ENCODE measurements at places on chromosomes 11 and 22. TPM values are rescaled to one million over a fixed set of nuclear protein-coding genes. Genes with fewer than 3 reads are reported as not detected.
A peak's percentile ranks its signal among the peaks of the same experiment; 100 is the strongest.

The IL17REL gene
- 0.15 TPM for total RNA-seq

The CECR2 gene
- total RNA-seq: 2.1 TPM

The GP1BB gene
- 1.5 TPM for total RNA-seq

DNA sequence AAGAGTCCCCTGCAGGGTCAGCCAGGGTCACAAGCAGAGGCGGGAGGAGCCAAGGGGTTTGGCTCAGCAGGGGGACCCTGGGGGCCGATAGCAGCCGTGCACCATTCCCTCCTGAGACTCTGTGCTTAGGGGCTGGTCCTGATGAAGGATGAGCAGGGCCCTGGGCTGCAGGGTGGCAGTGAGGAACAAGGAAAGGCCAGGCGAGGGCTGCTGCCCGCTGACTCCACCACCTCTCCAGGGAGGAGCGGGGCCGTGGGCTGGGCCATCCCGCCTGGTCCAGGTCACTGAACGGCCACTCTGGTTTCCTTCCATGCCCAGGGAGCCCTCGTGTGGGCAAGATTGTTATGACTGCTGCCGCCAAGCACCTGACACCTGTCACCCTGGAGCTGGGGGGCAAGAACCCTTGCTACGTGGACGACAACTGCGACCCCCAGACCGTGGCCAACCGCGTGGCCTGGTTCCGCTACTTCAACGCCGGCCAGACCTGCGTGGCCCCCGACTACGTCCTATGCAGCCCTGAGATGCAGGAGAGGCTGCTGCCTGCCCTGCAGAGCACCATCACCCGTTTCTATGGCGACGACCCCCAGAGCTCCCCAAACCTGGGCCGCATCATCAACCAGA is 9.2 kb upstream of the NDUFS8 start:
- H3K36me3 ChIP-seq: no peaks in the 10 kb centered on the region
- H3K4me1 ChIP-seq: no peaks in the 10 kb centered on the region
- no peak for DNase-seq
- H3K4me3 ChIP-seq: no peak overlapping the region
- H3K27me3 ChIP-seq: no peaks in the 10 kb centered on the region

DNA sequence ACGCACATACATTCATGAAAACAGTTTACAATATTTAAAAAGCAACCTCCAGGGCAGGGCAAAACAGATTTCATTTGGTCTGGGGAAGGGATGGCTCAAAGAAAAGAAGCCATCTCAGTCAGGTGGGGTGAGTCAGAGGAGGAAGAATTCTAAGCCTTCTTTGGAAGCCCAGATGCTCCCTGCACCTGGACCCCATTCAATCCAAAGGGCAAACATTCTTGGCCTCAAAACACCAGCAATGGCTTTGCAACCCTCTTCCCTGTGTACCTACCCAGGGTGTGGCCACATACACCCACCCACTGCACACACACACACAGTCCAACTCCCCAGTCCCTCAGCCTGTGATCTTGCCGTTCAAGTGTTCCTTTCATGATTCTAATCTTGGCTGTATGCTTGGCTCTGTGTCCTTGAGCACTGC is 2.0 kb downstream of the KCNE3 start:
- H3K4me1 ChIP-seq: peaks cover 10% of the 10 kb centered on the region
- H3K4me3 ChIP-seq: no peak overlapping the region
- DNase-seq: no peak
- no peaks in the 10 kb centered on the region for H3K36me3 ChIP-seq
- peaks cover 23% of the 10 kb centered on the region for H3K27me3 ChIP-seq
- H3K27ac ChIP-seq: no peak overlapping the region

- no peak overlapping the region for H3K27ac ChIP-seq
- H3K27me3 ChIP-seq: peaks cover 6% of the 10 kb centered on the region
- H3K4me3 ChIP-seq: no peak overlapping the region
- DNase-seq: no peak
- H3K4me1 ChIP-seq: no peaks in the 10 kb centered on the region
Observed at GRCh38 chr22:22836635-22837034, 51.0 kb upstream of the IGLL5 start.

- H3K4me1 ChIP-seq: no peaks in the 10 kb centered on the region
- no peaks in the 10 kb centered on the region for H3K27me3 ChIP-seq
- peak; percentile 20 for DNase-seq
- no peak overlapping the region for H3K27ac ChIP-seq
- H3K36me3 ChIP-seq: no peaks in the 10 kb centered on the region
Observed at GRCh38 chr22:49638788-49639187, 188.9 kb downstream of the BRD1 start.

- DNase-seq: no peak
- no peak overlapping the region for H3K27ac ChIP-seq
- H3K4me1 ChIP-seq: peaks cover 6% of the 10 kb centered on the region
Observed at GRCh38 chr22:31615491-31615860, 46.5 kb downstream of the PISD start.

- peaks cover 21% of the 10 kb centered on the region for H3K4me1 ChIP-seq
- no peak overlapping the region for H3K27ac ChIP-seq
- H3K4me3 ChIP-seq: no peak overlapping the region
- DNase-seq: no peak
Observed at GRCh38 chr11:76616676-76617552, 53.6 kb downstream of the LRRC32 start.

DNA sequence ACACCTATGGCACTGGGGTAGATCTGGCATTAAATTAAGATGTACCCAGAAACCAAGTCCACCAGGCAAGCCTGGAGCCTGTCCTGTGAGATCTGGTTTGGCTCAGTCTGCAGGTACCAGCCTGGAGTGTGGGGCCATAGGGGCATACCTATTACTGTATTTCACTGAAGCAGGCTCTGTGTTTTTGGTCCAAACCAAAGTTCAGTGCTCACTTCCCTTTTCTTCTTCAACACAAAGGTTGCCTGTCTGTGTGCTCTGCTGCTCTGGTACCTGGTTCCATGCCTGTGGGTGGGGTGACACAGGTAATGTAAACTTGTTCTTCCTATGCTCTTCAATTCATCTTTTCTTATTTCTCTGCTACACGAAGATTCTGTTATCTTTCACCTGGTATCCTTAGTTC is 19.8 kb upstream of the GLYATL2 start:
- no peaks in the 10 kb centered on the region for H3K27me3 ChIP-seq
- no peak overlapping the region for H3K4me3 ChIP-seq
- no peak overlapping the region for H3K27ac ChIP-seq
- DNase-seq: no peak
- H3K4me1 ChIP-seq: no peaks in the 10 kb centered on the region

GRCh38 chr11:44645827-44646226 is 80.4 kb downstream of the CD82 start:
- H3K27me3 ChIP-seq: peaks cover 9% of the 10 kb centered on the region
- DNase-seq: no peak
- H3K36me3 ChIP-seq: no peaks in the 10 kb centered on the region

GRCh38 chr22:43267332-43267980 is 75.7 kb downstream of the SCUBE1 start:
- H3K27me3 ChIP-seq: no peaks in the 10 kb centered on the region
- no peak for DNase-seq
- no peaks in the 10 kb centered on the region for H3K36me3 ChIP-seq
- H3K27ac ChIP-seq: no peak overlapping the region
- no peak overlapping the region for H3K4me3 ChIP-seq

- H3K27me3 ChIP-seq: no peaks in the 10 kb centered on the region
- no peak for DNase-seq
- no peak overlapping the region for H3K4me3 ChIP-seq
- no peak overlapping the region for H3K27ac ChIP-seq
- H3K4me1 ChIP-seq: no peaks in the 10 kb centered on the region
Observed at GRCh38 chr11:76995081-76995576, 39.1 kb upstream of the B3GNT6 start.

- no peak for DNase-seq
- no peaks in the 10 kb centered on the region for H3K4me1 ChIP-seq
- no peaks in the 10 kb centered on the region for H3K27me3 ChIP-seq
- H3K4me3 ChIP-seq: no peak overlapping the region
- H3K36me3 ChIP-seq: no peaks in the 10 kb centered on the region
Observed at GRCh38 chr11:15940462-15941205, 415.7 kb downstream of the SOX6 start.
